ENCODE measurements at places on chromosomes 2 and 18.

DNA sequence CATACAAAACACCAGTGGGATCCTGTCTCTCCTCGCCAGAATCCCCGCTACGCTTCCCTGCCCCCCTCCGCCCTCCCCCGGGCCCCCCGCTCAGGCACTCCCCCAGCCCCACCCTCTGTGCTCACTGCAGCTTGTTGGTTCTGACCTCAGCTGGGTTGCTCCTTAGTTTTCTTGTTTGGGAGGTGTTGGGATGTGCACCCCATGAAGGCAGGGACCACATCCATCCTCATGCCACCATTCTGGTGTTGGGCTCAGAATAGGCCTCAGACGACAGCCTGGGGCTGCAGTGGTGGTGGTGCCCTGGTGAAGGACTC lies 4.6 kb downstream of the SNED1 start:
- no peak for DNase-seq

- peak; percentile 32 for DNase-seq
Measured at GRCh38 chr2:128305555-128306080, 13.1 kb downstream of the HS6ST1 start.

- DNase-seq: no peak
Measured at GRCh38 chr2:15791294-15791693, 149.1 kb upstream of the MYCN start.

DNA sequence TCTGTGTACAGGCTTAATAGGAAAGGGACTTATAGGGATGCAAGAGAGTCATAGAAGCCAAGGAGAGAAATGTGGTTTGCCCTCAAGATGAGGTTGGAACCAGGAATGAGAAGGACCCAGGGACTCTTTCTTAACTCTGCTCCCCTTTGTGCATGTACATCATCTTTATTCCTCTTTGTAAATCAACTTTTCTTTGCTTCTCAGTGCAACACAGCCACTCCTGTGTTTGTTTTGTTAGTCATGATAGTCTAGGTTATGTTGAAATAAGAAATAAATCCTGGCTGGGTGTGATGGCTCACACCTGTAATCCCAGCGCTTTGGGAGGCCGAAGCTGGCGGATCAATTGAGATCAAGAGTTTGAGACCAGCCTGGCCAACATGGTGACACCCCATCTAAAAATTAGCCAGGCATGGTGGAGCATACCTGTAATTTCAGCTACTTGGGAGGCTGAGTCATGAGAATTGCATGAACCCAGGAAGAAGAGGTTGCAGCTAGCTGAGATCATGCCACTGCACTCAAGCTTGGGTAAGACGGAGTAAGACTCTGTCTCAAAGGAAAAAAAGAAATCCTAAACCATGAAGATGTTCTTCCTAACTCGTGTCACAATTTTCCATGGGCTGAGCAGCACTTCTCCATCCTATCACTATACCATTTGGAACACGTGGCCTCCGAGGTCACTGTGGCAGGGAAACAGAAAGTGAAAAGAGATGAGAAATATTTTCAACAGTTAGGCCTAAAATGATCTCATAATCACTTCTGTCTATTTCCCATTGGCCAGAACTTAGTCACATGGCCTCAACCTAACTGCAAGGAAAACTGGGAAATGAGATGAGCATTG lies 73.0 kb upstream of the TMEM17 start:
- DNase-seq: peak; percentile 85

DNA sequence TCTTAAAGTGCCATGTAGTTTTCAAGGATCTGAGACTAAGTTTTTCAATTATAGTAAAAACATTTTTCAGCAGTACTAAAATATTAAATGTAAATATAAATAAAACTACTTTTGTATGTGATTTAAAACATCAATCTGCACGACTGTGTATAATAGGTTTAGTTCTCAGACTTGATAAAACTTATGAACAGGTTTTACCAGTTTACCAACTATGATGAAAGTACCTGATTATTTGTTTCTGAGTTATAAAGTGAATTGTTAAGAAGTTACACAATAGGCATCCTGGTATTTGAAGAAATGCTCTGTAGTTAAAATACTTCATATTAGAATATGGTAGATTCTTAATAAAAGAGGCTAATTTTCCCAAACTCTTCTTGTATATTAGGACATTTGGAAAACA lies 14.8 kb downstream of the RELCH start:
- no peak for DNase-seq

DNA sequence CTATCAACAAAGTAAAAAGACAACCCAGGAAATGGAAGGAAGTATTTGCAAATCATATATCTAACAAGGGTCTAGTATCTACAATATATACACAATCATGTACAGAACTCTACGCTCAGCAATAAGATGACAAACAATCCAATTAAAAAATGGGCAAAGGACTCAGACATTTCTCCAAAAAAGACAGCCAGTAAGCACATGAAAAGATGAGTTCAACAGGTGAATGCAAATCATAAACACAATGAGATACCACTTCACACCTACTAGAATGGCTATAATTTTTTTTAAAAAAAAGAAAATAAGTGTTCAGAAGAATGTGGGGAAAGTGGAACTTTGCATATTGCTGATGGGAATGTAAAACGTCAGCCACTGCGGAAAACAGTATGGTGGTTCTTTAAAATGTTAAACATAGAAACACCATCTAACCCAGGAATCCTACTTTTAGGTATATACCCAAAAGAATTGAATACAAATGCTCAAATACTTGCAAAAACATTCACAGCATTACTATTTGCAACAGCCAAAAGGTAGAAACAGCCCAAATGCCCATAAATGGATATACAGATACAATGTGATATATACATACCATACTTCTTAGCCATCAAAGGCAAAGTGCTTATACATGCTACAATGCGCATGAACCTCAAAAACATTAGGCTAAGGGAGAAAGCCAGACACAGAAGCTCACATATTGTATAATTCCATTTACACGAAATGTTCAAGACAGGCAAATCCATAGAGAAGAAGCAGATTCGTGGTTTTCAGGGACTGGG lies 121.2 kb downstream of the CABYR start:
- DNase-seq: peak; percentile 56

DNA sequence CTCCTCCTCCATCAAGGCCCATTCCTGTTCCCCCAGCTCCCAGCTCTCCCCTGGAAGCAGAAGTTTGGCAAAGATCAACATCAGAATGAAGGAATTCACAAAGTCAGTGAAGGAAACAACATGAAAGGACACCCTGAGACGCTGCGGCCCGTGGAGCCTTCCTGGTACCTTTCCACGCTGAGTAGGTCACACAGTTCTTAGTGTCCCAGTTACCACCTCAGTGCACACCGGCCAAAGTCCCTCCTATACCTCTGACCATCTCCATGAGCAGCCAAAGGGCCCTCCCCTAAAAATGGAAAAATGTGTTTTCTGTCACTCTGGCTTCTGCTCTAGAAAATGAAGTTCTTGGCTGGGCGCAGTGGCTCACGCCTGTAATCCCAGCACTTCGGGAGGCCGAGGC lies 191.6 kb upstream of the AGAP1 start:
- no peak for DNase-seq

DNA sequence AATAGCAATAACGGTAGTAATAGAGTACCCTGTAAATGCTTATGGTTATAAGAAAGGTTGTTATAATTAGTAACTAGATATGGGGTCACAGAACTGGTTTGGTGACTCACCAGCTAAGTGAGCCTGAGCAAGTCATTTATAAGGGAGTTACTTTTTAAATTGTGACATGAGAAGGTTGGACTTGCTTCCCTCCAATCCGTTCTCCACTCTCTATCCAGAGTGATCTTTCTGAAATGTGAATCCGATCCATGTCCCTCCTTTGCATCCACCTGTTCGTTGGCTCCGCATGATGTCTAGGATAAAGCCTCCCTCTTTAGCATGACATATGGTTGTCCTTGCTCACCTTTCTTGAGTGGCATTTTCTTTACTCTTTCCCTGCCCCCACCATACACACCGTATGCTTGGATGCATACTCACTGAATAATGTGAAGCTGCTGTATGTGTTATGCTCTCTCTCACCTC lies 83.1 kb downstream of the CDC42EP3 start:
- DNase-seq: no peak

GRCh38 chr2:134244587-134244986 lies 9.3 kb upstream of the MGAT5 start:
- no peak for DNase-seq

DNA sequence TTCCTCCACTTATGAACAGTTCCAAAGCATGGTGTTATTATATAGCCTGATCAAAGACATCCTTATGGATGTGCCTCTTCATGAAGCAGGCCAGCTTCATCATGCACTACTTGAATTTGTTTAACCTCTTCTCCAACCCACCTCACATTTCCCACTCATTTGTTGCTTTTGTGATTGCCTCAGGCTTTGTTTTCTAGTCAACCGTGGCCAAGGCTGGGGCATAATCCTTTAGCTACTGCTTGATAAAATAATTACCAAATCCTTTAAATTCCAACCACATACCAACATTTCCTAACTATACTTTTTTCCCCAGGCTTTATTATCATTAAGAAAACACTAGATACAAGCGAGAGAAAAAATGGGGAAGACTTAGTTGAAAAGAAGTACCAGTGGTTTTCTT lies 39.6 kb upstream of the SCN1A start:
- no peak for DNase-seq

DNA sequence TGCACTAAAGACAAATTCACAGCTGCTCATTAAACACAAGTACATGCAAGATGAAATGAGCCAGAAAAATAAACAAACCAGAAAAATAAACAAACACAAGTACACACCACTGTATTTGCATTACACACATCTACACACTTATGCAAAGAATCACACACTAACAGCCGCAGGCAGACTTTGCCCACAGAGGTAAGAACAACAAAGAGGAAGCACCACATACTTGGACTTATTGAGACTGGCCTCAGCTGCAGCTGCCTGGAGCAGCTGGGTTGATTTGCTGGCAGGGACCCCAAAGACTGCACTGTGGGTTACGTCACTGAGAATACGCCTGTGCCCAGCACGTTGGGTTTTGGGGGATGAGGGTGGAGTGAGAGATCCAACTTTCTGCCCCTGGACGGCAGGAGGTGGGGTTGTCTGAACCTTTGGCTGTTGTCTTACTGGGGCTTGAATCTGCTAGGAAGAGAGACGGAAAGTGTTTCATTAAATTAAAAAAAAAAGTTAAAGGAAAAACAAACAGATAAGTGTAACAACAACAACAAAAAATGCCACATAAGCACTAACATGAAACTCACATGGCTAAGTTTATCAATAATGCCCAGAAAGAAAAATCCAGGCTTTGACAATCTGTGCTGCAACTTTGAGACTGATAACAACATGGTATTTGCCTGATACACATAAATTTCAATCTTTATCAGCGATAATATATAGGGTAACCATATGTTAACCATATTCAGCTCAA lies 71.9 kb upstream of the NFU1 start:
- DNase-seq: peak; percentile 13

- DNase-seq: no peak
Measured at GRCh38 chr2:46378616-46379015, 81.4 kb downstream of the EPAS1 start.

- DNase-seq: no peak
Measured at GRCh38 chr2:120748310-120748709, 12.6 kb downstream of the GLI2 start.

- no peak for DNase-seq
Measured at GRCh38 chr2:34784701-34785100, 1185.6 kb upstream of the FAM98A start.

GRCh38 chr2:110770959-110771431 lies 38.6 kb downstream of the ACOXL start:
- peak; percentile 47 for DNase-seq

DNA sequence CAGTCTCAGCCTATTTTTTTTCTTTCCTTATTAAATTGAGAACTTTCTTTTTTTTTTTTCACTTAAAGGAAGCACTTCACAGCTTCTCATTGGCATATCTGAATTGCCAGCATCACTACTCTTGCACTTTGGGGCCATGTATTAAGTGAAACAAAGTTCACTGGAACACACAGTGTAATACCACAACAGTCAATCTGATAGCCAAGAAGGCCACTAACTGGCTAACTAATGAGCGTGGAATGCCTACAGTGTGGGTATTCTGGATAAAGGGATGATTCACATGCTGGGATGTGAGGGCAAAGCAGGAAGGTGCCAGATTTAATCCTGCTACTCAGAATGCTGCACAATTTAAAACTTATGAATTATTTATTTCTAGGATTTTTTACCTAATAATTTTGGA lies 11.7 kb upstream of the C18orf63 start:
- peak; percentile 16 for DNase-seq

- no peak for DNase-seq
Measured at GRCh38 chr2:178449700-178450523, 1.1 kb downstream of the PRKRA start.

DNA sequence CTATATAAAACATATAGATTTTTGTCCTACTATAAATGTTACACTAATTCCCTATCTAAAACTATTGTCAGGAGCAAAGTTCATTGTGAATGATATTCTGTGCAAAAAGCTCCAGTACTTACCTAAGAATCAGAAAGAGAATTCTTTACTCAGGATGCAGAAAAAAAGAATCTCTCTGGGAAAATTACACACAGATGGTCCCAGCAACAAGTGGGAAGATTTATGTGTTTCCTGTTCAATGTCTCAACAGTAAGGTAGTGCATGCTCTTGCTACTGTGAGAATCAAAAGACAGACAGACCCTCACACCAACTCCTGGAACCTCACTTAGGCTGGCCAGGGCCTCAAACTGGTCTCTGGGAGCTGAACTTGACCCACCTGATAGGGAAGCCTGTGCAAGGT lies 11.2 kb upstream of the NAPG start:
- DNase-seq: peak; percentile 63

DNA sequence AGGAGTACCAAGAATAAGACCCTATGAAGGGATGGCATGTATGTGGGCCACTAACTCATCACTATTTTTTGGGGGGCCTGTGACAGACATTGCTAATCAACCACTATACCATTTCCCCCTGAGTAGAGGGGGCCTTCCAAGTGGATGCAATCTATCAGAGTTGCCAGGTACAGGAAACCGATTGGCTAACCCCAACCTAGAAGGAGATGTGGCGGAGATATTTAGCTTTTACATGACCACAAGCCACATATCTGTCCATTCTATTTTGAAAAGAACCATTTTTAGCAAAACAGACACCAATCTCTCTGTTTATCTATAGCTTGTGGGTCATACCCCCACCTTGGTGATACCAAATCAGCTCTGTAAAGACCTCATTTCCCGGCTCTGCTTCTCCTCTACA lies 51.0 kb downstream of the PAX8 start:
- DNase-seq: no peak

DNA sequence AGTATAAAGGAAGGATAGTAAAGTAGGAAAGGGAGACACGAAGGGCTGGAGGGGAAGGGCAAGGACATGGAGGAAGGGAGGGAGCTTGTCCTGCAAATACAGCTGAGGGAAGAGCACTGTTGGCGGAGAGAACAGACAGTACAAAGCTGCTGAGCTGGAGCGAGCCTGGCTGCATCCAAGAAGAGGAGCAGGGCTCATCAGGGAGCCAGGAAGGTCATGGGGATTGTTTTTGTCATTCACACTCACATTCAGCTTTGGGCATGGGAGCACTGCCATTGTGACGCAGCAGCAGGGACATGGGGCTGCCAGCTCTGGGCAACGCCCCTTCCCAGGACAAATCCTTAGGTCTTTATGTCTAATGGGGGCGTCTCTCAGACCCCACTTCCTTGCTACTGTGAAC lies 125.1 kb downstream of the COPS8 start:
- no peak for DNase-seq

All from fibroblast of skin of abdomen (primary cell).